ENCODE measurements at places on chromosomes 16 and 17.

GRCh38 chr16:88903267-88903666 lies 36.8 kb upstream of the PABPN1L start:
- no peak for DNase-seq

- peak; percentile 93 for DNase-seq
Observed at GRCh38 chr17:2232244-2232638, 71.3 kb downstream of the SMG6 start.

GRCh38 chr16:85905110-85906095 lies 6.4 kb downstream of the IRF8 start:
- no peak for DNase-seq

DNA sequence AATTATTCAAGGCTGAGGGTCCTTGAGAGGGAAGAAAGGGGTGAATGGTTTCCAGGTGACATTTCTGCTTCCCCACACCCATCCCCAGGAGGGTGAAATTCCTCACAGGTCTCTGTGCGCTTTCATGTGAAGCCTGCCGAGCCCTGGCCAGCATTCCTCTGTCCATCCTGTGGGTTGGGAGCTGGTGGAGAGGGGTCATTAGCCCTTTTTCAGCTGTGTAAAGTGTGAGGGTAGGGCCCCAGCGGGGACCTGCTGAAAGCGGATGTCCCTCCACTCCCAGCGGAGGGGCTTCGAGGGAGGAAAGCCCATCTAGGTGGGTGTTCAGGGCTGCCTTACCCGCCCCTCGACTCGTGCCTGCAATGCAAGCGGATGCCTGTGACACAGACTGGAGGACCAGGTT lies 53.3 kb upstream of the DLX4 start:
- no peak for DNase-seq

- DNase-seq = peak; percentile 86
Observed at GRCh38 chr17:71441098-71441497, 679.7 kb upstream of the SOX9 start.

Data from fibroblast of skin of abdomen (primary cell).